ENCODE measurements at places on chromosomes 3 and 15. TPM values are rescaled to one million over a fixed set of nuclear protein-coding genes. Genes with fewer than 3 reads are reported as not detected.

Gene RPP14
- total RNA-seq = 10.6 TPM

GRCh38 chr3:135731546-135731945 lies 234.0 kb upstream of the PPP2R3A start:
- no peak for DNase-seq
- H3K36me3 ChIP-seq = no peaks in the 10 kb centered on the region
- no peak overlapping the region for H3K27ac ChIP-seq
- H3K4me3 ChIP-seq = no peak overlapping the region

- peaks cover 22% of the 10 kb centered on the region for H3K27me3 ChIP-seq
- no peak overlapping the region for H3K4me3 ChIP-seq
- no peak for DNase-seq
- no peak overlapping the region for H3K27ac ChIP-seq
- no peaks in the 10 kb centered on the region for H3K4me1 ChIP-seq
Observed at GRCh38 chr3:128452120-128452519, 14.6 kb downstream of the DNAJB8 start.

Gene FBXW12
- not detected for total RNA-seq

Gene FETUB
- total RNA-seq = not detected

GRCh38 chr15:26702381-26702780 lies 70.5 kb downstream of the GABRB3 start:
- H3K4me1 ChIP-seq = no peaks in the 10 kb centered on the region
- no peaks in the 10 kb centered on the region for H3K27me3 ChIP-seq
- H3K36me3 ChIP-seq = no peaks in the 10 kb centered on the region
- H3K27ac ChIP-seq = no peak overlapping the region

DNA sequence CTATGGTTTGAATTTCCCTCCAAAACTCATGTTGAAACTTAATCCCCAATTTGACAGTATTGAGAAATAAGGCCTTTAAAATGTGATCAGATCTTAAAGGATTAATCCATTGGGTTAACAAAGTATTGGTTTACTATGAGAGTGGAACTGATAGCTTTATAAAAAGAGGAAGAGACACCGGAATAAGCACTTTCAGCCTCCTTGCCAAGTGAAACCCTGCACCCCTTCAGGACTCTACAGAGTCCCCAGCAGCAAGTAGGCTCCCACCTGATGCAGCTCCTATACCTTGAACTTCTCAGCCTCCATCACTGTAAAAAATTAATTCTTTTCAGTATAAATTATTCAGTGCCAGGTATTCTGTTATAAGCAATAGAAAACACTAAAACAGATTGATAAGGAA lies 348.3 kb downstream of the CGGBP1 start:
- no peaks in the 10 kb centered on the region for H3K4me1 ChIP-seq
- no peak for DNase-seq
- H3K27ac ChIP-seq = no peak overlapping the region
- no peaks in the 10 kb centered on the region for H3K36me3 ChIP-seq
- H3K4me3 ChIP-seq = no peak overlapping the region

GRCh38 chr3:39142067-39142466 lies 11.3 kb downstream of the CSRNP1 start:
- no peak overlapping the region for H3K4me3 ChIP-seq
- H3K36me3 ChIP-seq = peaks cover 27% of the 10 kb centered on the region
- no peaks in the 10 kb centered on the region for H3K27me3 ChIP-seq
- DNase-seq = no peak
- no peak overlapping the region for H3K27ac ChIP-seq

Gene PDHB
- 69.3 TPM for total RNA-seq

- DNase-seq = no peak
- no peaks in the 10 kb centered on the region for H3K36me3 ChIP-seq
- H3K27me3 ChIP-seq = no peaks in the 10 kb centered on the region
- no peaks in the 10 kb centered on the region for H3K4me1 ChIP-seq
- H3K4me3 ChIP-seq = no peak overlapping the region
- no peak overlapping the region for H3K27ac ChIP-seq
Observed at GRCh38 chr3:181239441-181239840, 249.9 kb upstream of the DNAJC19 start.

DNA sequence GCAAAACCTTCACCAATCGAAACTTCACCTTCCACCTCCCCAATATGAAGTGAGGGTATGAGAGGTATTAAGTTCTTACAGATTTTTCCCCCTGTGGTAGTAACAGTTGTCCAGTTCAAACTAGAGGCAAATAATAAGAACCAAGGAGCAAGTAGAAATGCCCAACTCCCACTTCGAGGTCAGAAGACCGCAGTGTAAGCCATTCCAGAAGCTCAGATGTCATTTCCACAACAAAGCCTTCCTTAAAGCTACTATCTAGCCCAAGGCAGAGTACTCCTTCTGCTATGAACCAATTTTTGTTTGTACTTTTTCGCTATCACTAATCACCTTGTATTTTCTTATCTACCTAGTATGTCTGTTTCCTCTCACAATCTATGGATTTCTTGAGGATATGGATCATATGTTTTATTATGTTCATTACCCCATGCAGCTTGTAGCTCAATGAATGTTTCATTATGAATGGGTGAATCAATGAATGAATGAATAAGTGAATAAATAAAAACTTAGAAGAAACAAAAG lies 235.7 kb upstream of the KCNMB2 start:
- H3K4me1 ChIP-seq = no peaks in the 10 kb centered on the region
- H3K27me3 ChIP-seq = no peaks in the 10 kb centered on the region
- no peak for DNase-seq
- H3K27ac ChIP-seq = no peak overlapping the region

Gene MASP1
- 328 TPM for total RNA-seq

DNA sequence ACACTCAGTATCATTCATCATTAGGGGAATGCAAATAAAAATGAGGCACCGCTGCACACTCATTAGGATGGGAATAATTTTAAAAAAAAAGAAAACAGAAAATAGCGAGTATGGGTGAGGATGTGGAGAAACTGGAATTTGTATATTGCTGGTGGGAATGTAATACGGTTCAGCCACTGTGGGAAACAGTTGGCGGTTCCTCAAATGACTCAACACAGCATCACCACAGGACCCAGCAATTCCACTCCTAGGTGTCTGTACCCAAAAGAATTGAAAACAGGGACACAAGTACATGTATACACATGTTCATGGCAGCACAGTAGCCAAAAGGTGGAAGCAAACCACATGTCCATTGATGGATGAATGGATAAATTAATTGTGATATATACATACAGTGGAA lies 35.2 kb upstream of the RFTN1 start:
- H3K27me3 ChIP-seq = peaks cover 3% of the 10 kb centered on the region
- peak; percentile 87 for DNase-seq
- H3K36me3 ChIP-seq = no peaks in the 10 kb centered on the region

- H3K27ac ChIP-seq = peak overlapping the region; percentile 23
- H3K27me3 ChIP-seq = no peaks in the 10 kb centered on the region
- peaks cover 25% of the 10 kb centered on the region for H3K4me1 ChIP-seq
- DNase-seq = no peak
- H3K36me3 ChIP-seq = no peaks in the 10 kb centered on the region
Observed at GRCh38 chr3:149532489-149533180, 58.1 kb downstream of the TM4SF4 start.

Gene GNAT1
- not detected for total RNA-seq

Gene IFT57
- total RNA-seq = 60.3 TPM

DNA sequence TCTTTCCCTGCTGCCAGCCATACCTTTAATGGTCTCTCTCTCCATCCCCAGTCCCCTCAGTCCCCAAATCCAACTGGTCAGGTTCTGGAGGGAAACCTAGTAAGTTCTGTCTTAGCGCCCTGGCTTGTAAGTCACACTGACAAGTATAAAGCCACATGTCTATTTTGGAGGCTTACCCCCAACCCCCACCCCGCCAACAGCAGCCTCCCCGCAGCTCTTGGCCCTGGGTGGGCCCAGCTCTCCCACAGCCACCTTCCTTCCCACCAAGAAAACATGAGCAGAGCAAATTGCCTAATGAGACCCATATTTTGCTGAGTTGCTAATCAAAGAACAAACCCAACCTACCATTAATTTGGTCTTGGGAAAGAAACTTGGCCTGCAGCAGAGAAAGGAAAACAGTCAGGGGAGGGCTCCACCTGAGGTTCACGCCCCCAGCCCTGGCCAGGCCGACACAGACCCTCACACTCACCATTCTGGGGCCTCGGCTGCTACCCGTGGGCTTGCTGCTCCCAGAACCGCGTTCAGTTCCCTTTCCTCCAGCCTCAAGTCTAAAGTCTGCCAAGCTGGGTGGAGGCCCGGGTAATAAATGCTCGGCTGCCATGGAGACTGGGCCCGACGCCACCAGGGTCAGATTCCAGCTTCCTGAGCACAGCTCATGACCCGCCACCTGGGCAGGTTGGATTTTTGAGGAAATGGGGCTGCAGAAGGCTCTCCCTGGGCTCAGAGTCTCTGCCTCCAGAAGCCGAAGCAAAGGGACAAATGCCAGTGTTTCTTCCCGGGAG lies at the start of gene CALML4:
Gene CALML4, minus strand, starts transcription at position 557 of the 782 bp plus-strand sequence. Its CDS starts 85 bp downstream, at position 472.
- no peaks in the 10 kb centered on the region for H3K27me3 ChIP-seq
- no peaks in the 10 kb centered on the region for H3K4me1 ChIP-seq
- no peak within 1 kb of the TSS for H3K27ac ChIP-seq
- H3K36me3 ChIP-seq = no peaks in the 10 kb centered on the region

Gene KBTBD13
- not detected for total RNA-seq

GRCh38 chr3:150168698-150169097 lies 198.0 kb upstream of the PFN2 start:
- peaks cover 2% of the 10 kb centered on the region for H3K4me1 ChIP-seq
- no peak overlapping the region for H3K4me3 ChIP-seq
- DNase-seq = peak; percentile 40
- H3K36me3 ChIP-seq = no peaks in the 10 kb centered on the region
- no peaks in the 10 kb centered on the region for H3K27me3 ChIP-seq

DNA sequence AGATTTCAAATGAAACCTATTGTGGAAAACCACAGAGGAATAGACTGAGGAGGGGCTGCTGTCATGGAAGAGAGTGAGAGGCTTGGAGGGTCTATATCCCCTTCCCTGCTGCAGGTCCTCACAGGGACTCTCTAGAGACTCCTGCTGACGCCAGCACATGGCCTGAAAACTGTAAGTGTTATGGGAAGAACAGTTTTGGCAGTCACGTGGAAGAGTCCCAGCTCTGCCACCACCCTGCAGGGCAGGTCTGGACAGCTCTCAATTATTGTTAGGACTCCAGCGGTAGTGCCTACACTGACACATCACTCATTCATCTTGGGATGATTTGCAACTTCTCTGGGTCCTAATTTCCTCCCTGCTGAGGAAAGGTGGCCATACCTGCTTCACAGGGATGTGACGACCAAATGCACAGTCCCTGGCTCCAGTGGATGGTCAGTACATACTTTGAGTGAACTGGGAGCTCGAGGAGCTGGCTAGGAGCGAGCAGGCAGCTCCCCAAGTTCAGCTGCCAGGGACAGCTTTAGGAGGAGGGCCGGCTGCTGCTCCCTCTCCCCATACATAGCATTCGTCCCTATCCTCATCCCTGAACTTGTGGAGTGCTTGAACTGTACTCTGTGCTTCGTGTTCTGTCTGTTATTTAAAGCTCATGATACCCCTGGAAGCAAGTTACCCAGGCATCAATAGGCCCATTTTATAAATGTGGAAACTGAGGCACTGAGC lies 49.2 kb downstream of the CTXND1 start:
- H3K36me3 ChIP-seq = no peaks in the 10 kb centered on the region
- DNase-seq = no peak
- H3K27ac ChIP-seq = no peak overlapping the region
- H3K4me1 ChIP-seq = no peaks in the 10 kb centered on the region
- H3K27me3 ChIP-seq = peaks cover 4% of the 10 kb centered on the region

Gene CCNL1
- total RNA-seq = 219 TPM

- DNase-seq = peak; percentile 98
- no peaks in the 10 kb centered on the region for H3K36me3 ChIP-seq
- H3K27ac ChIP-seq = peak overlapping the region; percentile 90
- H3K4me1 ChIP-seq = peaks cover 17% of the 10 kb centered on the region
Observed at GRCh38 chr3:12194209-12194608, 35.5 kb upstream of the TIMP4 start.

- H3K27ac ChIP-seq = no peak overlapping the region
- no peaks in the 10 kb centered on the region for H3K27me3 ChIP-seq
- no peak overlapping the region for H3K4me3 ChIP-seq
- H3K4me1 ChIP-seq = no peaks in the 10 kb centered on the region
- DNase-seq = peak; percentile 87
Observed at GRCh38 chr3:120773932-120774331, 31.4 kb downstream of the GTF2E1 start.

DNA sequence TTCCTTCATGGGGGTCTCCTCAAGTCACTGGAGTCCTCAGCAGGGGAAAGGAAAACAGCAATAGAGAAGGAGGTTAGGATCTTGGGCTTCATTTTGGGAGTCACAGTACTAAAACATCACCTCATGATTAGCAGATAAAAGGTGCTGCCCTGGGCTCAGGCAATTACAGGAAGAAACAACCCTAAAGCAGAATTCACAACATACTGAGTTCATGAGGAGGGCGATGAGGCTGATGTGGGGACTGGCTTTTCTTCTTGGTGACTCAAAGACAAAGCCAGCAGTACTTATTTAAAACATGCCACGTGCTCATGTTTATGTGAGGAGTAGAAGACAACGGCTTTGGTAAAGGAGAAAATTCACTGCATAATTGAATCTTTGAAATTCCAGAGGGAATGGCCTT lies 822.3 kb upstream of the CFAP20DC start:
- H3K27ac ChIP-seq = no peak overlapping the region
- H3K4me1 ChIP-seq = no peaks in the 10 kb centered on the region
- H3K4me3 ChIP-seq = no peak overlapping the region
- no peaks in the 10 kb centered on the region for H3K27me3 ChIP-seq
- peak; percentile 9 for DNase-seq

Gene TEX9
- total RNA-seq = 3.3 TPM

Gene PRKCD
- total RNA-seq = 1.0 TPM

- no peak for DNase-seq
- no peak overlapping the region for H3K27ac ChIP-seq
- no peaks in the 10 kb centered on the region for H3K4me1 ChIP-seq
- no peak overlapping the region for H3K4me3 ChIP-seq
- H3K36me3 ChIP-seq = no peaks in the 10 kb centered on the region
Observed at GRCh38 chr15:66592505-66593218, 26.9 kb upstream of the LCTL start.

- no peaks in the 10 kb centered on the region for H3K36me3 ChIP-seq
- no peaks in the 10 kb centered on the region for H3K4me1 ChIP-seq
- no peaks in the 10 kb centered on the region for H3K27me3 ChIP-seq
Observed at GRCh38 chr3:21643752-21644151, 107.3 kb downstream of the ZNF385D start.

DNA sequence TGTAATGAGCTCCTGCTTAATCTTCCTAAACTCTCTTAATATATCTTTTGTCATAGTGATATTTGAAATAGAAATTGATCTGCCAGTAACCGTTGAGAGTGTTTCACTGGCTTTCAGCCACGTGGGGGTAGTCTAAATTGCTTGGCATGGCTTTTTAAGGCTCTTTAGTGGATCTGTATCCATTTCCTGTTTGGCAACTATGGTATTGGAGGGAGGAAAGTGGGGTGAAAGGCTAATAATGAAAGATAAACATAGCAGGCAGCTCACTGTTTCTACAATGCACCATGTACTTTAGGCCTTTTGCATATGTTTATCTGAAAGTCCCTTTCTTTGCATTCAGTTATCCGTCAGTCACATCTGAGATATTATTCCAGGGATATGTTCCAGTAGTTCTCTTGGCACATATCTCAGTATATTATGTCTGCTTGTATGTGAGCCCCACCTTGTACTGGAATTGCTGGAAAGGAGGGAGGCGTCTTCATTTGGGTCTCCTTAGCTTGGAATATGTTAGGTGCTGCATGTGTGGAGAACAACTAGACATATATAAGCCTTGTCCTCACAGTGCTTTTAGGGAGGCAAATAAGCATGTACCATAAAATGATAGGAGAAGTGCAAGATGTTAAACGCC lies 10.8 kb downstream of the TOPAZ1 start:
- no peaks in the 10 kb centered on the region for H3K27me3 ChIP-seq
- no peaks in the 10 kb centered on the region for H3K4me1 ChIP-seq
- H3K4me3 ChIP-seq = no peak overlapping the region
- H3K36me3 ChIP-seq = no peaks in the 10 kb centered on the region

Data from fibroblast of lung (primary cell).